ENCODE measurements at places on chromosomes 3 and 15. TPM values are rescaled to one million over a fixed set of nuclear protein-coding genes. Genes with fewer than 3 reads are reported as not detected.
A peak's percentile ranks its signal among the peaks of the same experiment; 100 is the strongest.

DNA sequence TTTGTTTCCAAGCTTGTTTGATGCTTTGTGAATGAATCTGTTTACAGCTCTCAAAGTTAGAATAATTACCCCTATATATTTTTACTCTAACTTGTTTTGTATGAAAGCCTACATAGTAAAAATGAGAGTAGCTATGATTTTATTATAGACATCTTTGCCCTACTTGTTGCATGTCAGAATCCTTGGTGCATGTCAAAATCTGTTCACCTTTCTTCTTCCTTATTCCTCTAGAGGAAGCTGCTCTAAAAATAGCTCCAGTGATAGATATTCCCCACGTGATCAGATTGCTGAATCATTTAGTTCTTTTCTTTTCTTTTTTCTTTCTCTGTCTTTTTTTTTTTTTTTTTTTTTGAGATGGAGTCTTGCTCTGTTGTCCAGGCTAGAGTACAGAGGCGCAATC, 39.8 kb downstream of the LRRC49 start:
- no peaks in the 10 kb centered on the region for H3K27me3 ChIP-seq
- no peaks in the 10 kb centered on the region for H3K4me1 ChIP-seq
- no peak overlapping the region for H3K4me3 ChIP-seq
- H3K27ac ChIP-seq, result no peak overlapping the region

The SH2D7 gene
- total RNA-seq, result not detected

DNA sequence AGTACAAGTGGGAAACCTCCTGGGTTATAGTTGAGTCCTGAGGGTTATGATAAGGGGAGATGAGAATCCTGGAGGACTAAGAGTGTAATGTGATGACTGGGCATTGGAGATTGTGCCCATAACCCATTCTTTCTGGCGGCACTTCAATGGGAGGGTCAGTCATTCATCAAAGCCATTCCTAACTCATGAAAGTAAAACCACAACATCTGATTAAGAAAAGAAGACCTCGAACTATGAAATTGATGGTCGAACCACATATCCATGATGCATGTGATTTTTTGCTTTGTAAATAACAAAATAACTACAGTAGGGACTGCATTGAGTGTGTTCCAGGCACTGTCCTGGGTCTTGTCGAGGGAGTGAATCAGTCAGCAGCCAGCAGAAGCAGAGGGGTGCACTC, 215.1 kb downstream of the SHQ1 start:
- peaks cover 3% of the 10 kb centered on the region for H3K4me1 ChIP-seq
- H3K4me3 ChIP-seq, result no peak overlapping the region
- no peak overlapping the region for H3K27ac ChIP-seq
- H3K36me3 ChIP-seq, result no peaks in the 10 kb centered on the region
- H3K27me3 ChIP-seq, result no peaks in the 10 kb centered on the region

- no peaks in the 10 kb centered on the region for H3K36me3 ChIP-seq
- H3K27ac ChIP-seq, result no peak overlapping the region
- DNase-seq, result no peak
- no peaks in the 10 kb centered on the region for H3K27me3 ChIP-seq
- H3K4me3 ChIP-seq, result no peak overlapping the region
These were observed 40.3 kb downstream of the RPL39L start for GRCh38 chr3:187098923-187099512.

The SLC9C1 gene
- not detected for total RNA-seq

- no peak for DNase-seq
- H3K27ac ChIP-seq, result no peak overlapping the region
- H3K4me1 ChIP-seq, result no peaks in the 10 kb centered on the region
- H3K36me3 ChIP-seq, result peaks cover 67% of the 10 kb centered on the region
- H3K4me3 ChIP-seq, result no peak overlapping the region
- H3K27me3 ChIP-seq, result no peaks in the 10 kb centered on the region
These were observed 619.9 kb downstream of the FOXP1 start for GRCh38 chr3:70963431-70964275.

- no peak for DNase-seq
- H3K4me1 ChIP-seq, result no peaks in the 10 kb centered on the region
- H3K27me3 ChIP-seq, result no peaks in the 10 kb centered on the region
- no peak overlapping the region for H3K27ac ChIP-seq
- no peak overlapping the region for H3K4me3 ChIP-seq
These were observed 44.7 kb downstream of the CADM2 start for GRCh38 chr3:85003479-85003878.

GRCh38 chr3:18282507-18282906, 142.6 kb downstream of the SATB1 start:
- 0 out of 2 replicates have a peak, but pooled peaks cover 3% of the 10 kb centered on the region for H3K4me1 ChIP-seq
- H3K27me3 ChIP-seq, result no peaks in the 10 kb centered on the region
- no peaks in the 10 kb centered on the region for H3K36me3 ChIP-seq
- no peak for DNase-seq

DNA sequence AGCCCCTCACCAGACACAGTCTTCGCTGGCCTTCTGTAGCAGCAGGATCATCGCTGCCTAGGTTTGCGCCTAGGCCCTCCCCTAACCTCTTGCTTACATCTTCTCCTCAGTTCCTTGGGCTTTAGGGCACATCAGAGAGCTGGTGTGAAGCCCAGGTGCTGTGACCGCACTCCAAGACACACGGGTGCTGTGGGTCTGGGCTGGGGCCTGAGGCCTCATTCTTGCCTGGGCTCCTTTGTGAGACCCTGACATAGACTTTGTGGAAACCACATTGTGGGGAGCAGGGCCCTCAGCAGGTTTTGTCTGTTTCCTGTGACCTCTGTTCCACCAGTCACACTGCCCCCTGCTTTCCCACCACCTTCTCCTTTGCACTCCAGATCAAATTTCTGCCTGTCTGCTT, 8.0 kb downstream of the AMIGO3 start:
- no peaks in the 10 kb centered on the region for H3K4me1 ChIP-seq
- DNase-seq, result no peak
- H3K4me3 ChIP-seq, result no peak overlapping the region
- H3K27ac ChIP-seq, result no peak overlapping the region

GRCh38 chr3:44893097-44893496, 18.7 kb downstream of the TGM4 start:
- H3K36me3 ChIP-seq, result no peaks in the 10 kb centered on the region
- H3K27ac ChIP-seq, result no peak overlapping the region
- H3K4me1 ChIP-seq, result peaks cover 8% of the 10 kb centered on the region
- H3K4me3 ChIP-seq, result no peak overlapping the region

DNA sequence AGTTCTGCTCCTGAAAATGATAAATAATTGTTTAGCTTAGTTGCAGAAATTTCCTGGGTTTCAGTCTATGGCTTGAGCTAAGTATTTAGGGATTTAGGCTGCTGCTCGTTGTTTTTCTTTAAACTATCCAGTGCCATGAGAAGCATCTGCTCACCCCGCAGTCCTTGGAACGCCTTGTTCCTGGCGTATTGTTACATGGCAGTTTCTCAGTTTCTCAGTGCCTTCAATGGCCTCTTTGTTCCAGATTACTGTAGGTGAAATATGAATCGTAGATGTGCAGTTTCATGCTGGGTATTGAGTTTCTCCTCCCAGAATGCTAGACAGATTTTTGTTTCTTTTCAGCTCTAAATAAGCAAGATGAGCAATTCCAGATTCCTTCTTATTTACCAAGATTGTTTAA, 269.5 kb upstream of the GBE1 start:
- peak overlapping the region; percentile 30 for H3K4me3 ChIP-seq
- H3K27me3 ChIP-seq, result no peaks in the 10 kb centered on the region

- H3K4me1 ChIP-seq, result no peaks in the 10 kb centered on the region
- no peak overlapping the region for H3K4me3 ChIP-seq
- no peaks in the 10 kb centered on the region for H3K27me3 ChIP-seq
- H3K27ac ChIP-seq, result no peak overlapping the region
- no peaks in the 10 kb centered on the region for H3K36me3 ChIP-seq
These were observed 353.3 kb upstream of the SUCLG2 start for GRCh38 chr3:68007621-68008226.

DNA sequence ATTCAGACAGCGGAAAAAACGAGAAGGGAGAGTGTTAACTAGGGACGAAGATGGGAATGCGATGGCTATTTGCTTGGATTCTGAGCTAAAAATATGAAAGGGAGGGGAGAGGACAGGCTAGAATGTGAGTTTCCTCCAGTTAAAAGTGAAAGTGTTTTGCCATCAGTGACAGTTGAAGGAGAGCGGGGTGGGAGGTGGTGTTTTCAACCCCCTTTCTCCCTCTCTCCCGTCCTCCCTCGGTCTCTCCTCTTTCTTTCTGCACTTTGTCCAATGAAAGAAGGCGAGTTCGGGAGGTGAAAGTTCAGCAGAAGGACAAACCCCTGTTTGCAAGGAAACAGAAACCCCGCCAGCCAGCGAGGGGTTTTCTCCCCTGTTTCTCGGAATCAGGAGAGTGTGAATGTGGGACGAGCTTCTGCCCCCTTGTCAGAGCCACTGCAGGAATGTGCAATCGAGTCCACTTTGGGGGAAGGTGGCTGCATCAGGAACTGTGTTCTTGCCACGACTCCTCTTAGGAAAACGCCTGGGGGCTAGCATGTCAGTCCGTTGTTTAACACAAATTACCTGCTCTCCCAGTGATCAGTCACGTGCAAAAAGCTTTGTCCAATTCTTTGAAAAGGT, 975 bp upstream of the FOXP1 start:
- peaks cover 38% of the 10 kb centered on the region for H3K4me1 ChIP-seq
- DNase-seq, result peak; percentile 72
- no peaks in the 10 kb centered on the region for H3K36me3 ChIP-seq
- no peaks in the 10 kb centered on the region for H3K27me3 ChIP-seq
- peak overlapping the region; percentile 93 for H3K4me3 ChIP-seq
- peak overlapping the region; percentile 81 for H3K27ac ChIP-seq

- peaks cover 28% of the 10 kb centered on the region for H3K36me3 ChIP-seq
- H3K4me3 ChIP-seq, result peak overlapping the region; percentile 15
- H3K4me1 ChIP-seq, result peaks cover 39% of the 10 kb centered on the region
- no peaks in the 10 kb centered on the region for H3K27me3 ChIP-seq
- DNase-seq, result peak; percentile 64
- H3K27ac ChIP-seq, result 0 out of 2 replicates have a peak overlapping the region, but pooled peaks have one; percentile 25
These were observed 9.3 kb downstream of the SECISBP2L start for GRCh38 chr15:49036650-49037545.

DNA sequence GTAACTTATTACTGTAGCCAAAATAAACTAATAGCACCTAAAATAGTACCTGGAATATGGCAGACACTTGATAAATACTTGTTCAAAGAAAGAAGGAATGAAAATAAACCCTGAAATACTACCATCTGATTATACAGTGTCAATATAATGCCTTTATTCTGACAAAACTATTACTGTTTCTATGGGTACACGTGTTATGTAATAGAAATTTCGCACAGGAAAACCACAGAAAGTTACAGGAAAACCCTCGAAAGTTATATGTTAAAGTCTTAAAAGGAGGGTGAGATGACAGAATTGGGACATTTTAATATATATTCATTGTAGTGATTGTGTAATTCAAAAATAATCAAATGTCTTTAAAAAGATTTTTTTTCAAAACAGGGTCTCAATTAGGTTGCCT, 28.8 kb downstream of the ETFA start:
- H3K4me3 ChIP-seq, result no peak overlapping the region
- H3K4me1 ChIP-seq, result no peaks in the 10 kb centered on the region
- no peak for DNase-seq
- peaks cover 43% of the 10 kb centered on the region for H3K36me3 ChIP-seq
- H3K27ac ChIP-seq, result no peak overlapping the region
- H3K27me3 ChIP-seq, result no peaks in the 10 kb centered on the region

DNA sequence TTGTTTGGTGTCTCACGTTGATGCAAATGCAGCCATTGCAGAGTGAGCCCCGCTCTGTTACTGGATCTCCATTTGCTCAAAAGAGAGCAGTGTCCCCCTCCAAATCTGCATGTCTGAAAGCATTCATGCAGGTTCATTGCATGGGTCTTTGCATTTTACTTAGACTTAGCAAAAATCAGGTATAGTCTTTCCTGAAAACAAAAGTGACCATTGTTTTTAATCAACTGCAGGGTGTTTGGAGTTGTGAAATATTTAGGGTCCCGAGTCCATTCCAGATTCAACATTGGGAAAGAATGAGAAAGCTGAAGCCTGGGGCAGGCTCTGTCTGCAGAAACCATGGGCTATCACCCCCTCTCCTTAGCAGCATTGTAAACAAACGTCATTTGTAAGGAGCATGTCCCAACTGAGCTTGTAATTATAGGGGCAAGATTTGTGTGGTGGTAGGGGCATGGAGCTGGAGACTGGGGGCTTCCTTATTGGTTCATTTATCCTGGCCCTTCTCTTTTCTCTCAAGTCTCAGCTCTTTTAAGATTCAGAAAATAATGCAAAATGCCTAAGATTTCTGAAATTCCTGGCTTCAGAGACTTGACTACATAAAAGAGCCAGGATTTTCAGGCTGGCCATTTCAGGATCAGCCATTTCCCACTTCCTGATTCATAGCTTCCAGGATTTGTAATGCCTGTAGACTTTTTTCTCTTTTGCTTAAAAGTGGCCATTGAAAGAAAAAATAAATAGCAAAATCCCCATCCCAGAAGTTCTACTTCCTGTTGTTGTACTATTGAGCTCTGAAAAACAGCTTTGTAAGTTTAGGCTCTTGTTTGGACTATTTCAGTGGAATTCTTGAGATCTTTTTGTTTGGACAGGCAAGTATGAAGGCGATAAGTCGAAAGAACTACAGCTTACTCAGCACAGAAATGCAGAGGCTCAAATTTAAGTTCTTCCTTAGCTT, 23.0 kb downstream of the IGF1R start:
- H3K4me1 ChIP-seq, result peaks cover 44% of the 10 kb centered on the region
- H3K27ac ChIP-seq, result peak overlapping the region; percentile 81
- peak overlapping the region; percentile 61 for H3K4me3 ChIP-seq
- H3K27me3 ChIP-seq, result no peaks in the 10 kb centered on the region
- H3K36me3 ChIP-seq, result no peaks in the 10 kb centered on the region

The PRSS50 gene
- total RNA-seq, result not detected

The CDCP1 gene
- total RNA-seq, result 5.4 TPM

DNA sequence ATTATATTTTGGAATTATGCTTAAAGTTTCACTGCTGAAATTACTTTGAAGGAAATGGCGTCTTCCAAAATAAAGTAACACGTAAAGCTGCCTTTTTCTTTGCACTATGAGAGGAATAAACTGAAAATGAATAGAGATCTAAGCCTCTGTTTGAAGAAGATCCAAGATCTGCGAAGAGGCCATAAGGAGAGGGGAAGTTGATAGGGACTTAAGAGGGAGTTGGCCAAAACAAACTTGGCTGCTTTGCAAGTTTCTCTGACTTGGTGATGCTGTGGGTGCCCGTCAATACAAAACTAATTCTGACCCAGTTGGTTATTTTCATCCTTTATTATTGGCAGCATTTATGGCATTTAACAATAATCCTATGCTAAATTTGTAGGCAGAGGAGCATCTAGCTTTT, 190.2 kb upstream of the GBE1 start:
- H3K27ac ChIP-seq, result no peak overlapping the region
- DNase-seq, result no peak
- H3K4me3 ChIP-seq, result no peak overlapping the region
- H3K4me1 ChIP-seq, result peaks cover 12% of the 10 kb centered on the region
- H3K36me3 ChIP-seq, result no peaks in the 10 kb centered on the region

The NIPA2 gene
- total RNA-seq, result 110 TPM
